ENCODE measurements at places on chromosomes 6 and 20.
A peak's percentile ranks its signal among the peaks of the same experiment; 100 is the strongest.

- peak; percentile 31 for DNase-seq
Observed at GRCh38 chr6:137759624-137760023, 107.4 kb upstream of the TNFAIP3 start.

DNA sequence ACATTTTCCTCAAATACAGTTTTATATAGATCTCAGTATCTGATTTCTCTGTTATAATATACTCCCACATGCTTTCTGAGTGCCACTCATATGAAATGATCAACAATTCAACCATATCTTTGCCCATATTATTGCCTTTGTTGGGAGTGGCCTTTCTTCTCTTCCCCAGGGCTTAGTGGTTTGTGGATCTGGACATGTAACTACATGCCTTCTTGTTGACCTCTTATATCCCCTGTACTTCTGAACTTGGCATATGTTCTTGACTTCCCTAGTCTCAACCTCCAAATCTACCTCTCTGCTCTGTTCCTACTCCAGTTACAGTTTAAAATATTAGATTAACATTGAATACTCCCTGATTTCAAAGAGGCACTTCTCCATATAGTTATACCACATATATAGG lies 34.3 kb upstream of the PRIM2 start:
- DNase-seq: no peak

DNA sequence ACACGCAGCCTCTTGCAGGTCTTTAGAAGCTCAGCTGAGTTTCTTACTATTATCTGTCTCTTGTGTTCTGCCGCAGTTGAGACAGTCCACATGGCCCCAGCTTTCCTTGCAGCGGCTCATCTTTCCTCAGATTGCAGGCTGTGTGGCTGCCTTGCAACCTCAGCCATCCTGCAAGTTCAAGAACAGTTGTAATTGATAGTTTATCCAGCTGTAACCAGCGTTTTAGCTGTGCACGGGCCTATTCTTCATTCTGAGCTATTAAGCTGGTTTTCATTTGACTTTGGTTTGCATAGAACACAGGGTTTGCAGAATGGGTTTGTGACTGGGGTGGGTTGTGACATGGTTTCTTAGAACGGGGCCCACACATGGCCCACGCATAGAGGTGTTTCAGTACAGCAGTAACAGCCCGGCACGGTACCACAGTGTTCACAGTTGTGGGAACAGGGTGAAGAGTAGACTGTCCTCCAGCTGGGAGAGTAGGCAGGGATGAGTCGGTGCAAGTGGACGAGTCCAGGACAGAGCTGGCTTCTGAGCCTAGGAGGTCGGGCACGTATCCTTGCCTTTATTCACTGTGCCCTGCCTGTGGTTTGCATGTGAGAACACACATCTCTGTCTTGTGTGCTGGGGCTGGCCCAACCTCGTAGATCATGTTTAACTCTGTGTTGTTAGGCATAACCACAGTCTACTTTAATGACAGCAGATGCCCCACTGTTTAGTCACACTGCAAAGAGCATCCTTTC lies 89.2 kb downstream of the RPP40 start:
- DNase-seq: no peak

- no peak for DNase-seq
Observed at GRCh38 chr20:62002882-62003480, 62.7 kb downstream of the TAF4 start.

DNA sequence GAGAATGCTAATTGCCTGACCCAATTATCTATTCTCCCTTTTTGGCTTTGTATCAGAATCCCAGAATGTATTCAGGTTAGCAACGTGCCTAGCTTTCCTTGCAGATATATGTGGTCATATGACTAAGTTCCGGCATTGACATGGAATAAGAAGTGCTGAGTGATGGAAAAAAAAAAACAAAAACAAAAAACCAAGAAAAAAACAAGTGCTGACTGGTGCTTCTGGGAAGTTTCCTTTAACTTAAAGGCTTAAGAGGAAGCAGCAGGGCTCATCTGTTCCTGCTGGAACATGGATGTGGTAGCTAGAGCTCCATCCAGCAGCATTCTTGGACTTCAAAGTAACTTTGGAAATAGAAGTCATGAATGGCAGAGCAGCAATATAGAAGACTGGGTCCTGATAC lies 10.4 kb upstream of the RPF2 start:
- no peak for DNase-seq

- DNase-seq: no peak
Observed at GRCh38 chr6:17096096-17096495, 5.8 kb upstream of the STMND1 start.

DNA sequence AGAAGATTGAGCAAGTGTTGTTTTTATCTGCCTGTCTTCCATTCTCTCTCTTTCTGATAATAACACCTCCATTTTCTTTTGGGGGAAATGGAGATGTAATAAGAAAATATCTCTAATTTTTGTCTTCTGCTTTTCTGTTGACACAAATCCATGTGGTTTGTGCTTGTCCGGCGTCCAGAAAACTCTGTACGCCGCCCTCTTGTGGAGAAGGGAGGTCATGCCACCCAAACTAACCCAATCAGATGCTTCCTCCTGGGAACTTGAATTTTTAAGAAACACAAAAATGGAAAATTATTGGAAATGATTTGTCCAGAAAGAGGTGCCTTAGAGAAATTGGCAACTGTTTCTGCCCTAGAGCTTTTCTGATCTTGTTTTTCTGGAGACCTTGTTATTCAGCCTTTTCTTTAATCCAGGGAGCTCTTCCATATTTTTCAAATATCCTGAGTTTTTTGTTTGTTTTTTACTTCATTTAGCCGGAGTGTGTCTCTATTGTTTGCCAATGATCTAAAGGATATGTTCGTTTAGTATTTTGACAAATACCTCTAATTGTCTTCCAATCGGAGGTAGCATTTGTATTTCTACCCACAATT lies 17.8 kb upstream of the FNDC1 start:
- DNase-seq: peak; percentile 79

DNA sequence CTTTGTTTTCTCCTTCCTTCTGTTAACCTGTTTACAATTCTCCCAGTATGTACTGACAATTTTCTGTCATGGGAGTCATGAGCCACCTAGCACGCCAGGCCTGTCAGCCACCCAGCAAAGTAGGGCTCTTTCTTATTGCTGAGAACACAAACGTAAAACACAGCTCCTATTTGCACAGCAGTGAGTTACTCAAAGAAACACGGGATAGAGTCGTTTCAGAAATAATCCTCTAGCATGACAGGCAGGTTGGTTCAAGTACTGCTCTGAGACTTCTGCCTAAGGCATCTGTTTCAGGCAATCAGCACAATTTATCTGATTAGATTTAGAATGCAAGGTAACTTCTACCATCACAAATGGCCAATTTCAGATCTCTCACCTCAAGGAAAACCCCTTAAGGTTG lies 88.8 kb downstream of the CD24 start:
- no peak for DNase-seq

- no peak for DNase-seq
Observed at GRCh38 chr6:73817253-73817652, 121.2 kb downstream of the CD109 start.

- no peak for DNase-seq
Observed at GRCh38 chr6:118562959-118563358, 14.9 kb downstream of the PLN start.

- peak; percentile 50 for DNase-seq
Observed at GRCh38 chr20:8790442-8791074, 278.3 kb upstream of the PLCB4 start.

DNA sequence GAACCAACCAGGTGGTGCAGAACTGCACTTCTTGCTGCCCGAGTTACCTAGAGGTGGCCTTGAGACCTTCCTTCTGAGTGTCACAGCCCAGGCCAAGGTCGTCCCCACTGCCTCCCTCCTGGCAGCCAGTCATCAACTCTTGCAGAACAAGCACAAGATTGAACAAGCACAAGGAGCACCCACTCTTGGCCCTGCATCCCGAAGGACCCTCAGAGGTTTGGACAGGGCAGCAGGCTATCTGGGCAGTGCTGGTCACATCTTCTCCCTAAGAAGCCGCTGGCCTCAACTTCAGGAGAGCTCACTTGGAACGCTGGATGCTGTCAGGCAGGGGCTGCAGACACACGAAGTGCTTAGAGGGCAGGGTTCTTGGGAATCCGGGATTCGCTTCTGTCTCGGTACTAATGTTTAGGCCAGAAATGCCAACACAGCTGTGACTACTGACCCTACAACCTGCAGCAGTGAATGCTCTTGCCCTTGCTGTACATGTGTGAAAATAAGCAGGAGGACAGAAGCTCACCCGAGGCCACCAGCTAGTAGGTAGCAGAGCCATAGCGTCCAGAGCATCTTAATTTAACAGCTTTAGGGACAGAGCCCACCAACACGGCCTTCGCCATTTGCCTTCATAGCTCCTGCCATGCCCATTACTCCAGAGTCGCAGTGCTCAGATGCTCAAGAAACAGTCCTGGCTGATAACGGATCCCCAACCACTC lies 4.0 kb upstream of the ACSS1 start:
- no peak for DNase-seq

DNA sequence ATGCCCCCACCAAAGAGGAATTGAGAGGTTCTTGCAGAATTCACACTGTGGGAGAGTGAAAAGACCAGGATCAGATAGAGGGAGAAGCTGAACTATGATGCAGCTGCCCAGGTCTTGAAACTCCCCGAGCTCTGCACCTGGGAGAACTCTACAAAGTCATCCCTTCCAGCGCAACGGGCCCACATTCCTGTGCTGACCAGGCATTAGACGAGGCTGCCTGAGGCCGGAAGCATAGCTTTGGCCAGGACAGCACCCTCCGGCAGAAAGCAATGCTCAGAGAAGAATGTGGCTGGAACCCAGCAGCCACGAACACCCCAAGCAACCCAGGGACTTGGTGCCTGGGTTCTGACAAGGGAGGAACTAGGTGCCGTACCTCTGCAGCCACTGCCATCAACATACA lies 281.5 kb upstream of the CDH4 start:
- no peak for DNase-seq

- no peak for DNase-seq
Observed at GRCh38 chr6:131015630-131016263, 47.3 kb downstream of the EPB41L2 start.

DNA sequence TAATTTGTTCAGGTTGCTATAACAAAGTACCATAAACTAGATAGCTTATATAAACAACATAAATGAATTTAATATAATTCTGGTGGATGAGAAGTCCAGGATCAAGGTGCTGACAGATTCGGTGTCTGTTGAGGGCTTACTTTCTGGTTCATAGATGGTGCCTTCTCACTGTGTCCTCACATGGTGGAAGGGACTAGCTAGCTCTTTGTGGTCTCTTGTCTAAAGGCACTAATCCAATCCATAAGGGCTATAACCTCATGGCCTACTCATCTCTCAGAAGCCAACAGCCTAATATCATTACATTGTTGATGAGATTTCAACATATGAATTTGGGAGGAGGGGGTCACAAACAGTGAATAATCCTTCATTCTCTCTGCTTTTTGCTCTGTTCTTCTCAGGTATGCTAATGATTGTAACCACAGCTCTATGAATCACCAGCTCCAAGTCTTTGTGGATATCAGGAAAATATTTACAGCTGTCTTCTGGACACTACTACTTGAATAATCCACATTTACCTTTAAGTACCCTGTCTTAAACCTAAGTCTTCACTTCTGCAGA lies 122.3 kb downstream of the NKAIN2 start:
- DNase-seq: no peak

- no peak for DNase-seq
Observed at GRCh38 chr6:35065870-35066269, 75.3 kb downstream of the TCP11 start.

DNA sequence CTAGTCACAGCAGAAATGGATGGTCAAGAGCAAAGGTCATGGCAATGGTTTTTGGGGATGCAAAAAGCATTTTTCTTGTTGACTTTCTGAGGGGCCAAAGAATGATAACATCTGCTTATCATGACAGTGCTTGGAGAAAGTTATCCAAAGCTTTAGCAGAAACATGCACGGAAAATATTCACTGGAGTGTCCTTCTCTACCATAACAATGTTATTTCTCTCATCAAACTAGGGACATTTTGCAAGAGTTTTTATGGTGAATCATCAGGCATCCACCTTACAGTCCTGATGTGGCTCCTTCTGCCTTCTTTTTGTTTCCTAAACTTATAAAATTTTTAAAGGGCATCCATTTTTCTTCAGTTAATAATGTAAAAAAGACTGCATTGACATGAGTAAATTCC lies 302.3 kb downstream of the HIVEP2 start:
- DNase-seq: no peak

GRCh38 chr6:68975064-68975463 lies 340.0 kb downstream of the ADGRB3 start:
- no peak for DNase-seq

- no peak for DNase-seq
Observed at GRCh38 chr20:62959101-62959971, 6.8 kb downstream of the SLC17A9 start.
